Esophagus squamous epithelium (tissue), 5 donors: ENCODE measurements at places on chromosomes 3 and 15.
A peak's percentile ranks its signal among the peaks of the same experiment; 100 is the strongest.

DNA sequence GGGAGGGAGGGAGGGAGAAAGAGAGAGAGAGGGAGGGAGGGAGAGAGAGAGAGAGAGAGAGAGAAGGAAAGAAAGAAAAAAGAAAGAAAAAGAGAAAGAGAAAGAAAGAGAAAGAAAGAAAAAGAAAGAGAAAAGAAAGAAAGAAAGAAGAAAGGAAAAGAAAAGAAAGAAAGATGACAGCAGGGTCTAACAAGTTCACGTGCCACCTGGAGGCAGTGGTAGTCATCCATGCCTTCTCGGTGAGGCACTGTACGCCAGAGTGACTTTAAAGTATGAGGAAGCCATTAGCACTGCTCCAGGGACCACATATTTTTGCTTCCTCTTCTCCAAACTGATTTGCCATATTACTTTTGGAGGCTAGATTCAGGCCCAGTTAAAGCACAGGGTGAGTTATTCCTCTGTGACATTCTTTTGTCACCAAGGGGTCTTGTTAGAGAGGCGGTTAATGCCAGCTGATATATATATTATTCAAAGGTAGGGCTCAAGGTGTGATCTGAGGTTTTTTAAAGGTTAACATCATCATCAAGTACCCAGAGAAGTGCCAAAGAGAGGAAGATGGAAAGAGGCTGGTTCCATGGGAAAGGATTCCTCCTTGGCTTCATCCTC, at the start of gene HTR3D:
HTR3D (plus strand) TSS at position 556 of the 606 bp plus-strand sequence; CDS start at position 556, 0 bp downstream.
- DNase-seq, result no peak

- no peak for DNase-seq
Measured at GRCh38 chr3:49495023-49495422, 25.0 kb downstream of the DAG1 start.

GRCh38 chr3:53153980-53154379, 7.0 kb upstream of the PRKCD start:
- DNase-seq, result no peak

GRCh38 chr3:67737906-67738865, 83.8 kb upstream of the SUCLG2 start:
- DNase-seq, result no peak

GRCh38 chr3:124260206-124260915, 268.4 kb upstream of the ROPN1 start:
- DNase-seq, result no peak

DNA sequence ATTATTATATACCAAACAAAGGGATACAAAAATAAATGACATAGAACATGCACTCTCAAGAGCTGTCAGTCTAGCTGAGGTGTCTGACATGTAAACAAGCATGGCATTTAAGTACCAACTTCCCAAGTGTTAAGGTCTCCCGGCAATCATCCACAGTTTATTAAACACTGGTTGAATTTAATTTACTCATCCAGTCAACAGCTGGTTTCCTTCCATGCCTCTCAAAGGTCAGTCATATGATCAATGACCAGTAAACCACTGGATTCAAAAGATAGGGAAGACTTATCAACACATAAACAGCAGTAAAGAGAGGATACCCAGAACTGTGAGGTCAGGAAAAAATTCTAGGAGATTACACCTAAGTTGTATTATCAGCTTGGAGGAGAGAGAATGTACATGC, 80.4 kb downstream of the ADAM10 start:
- no peak for DNase-seq

GRCh38 chr3:107414325-107414964, 37.2 kb downstream of the CCDC54 start:
- DNase-seq, result no peak

DNA sequence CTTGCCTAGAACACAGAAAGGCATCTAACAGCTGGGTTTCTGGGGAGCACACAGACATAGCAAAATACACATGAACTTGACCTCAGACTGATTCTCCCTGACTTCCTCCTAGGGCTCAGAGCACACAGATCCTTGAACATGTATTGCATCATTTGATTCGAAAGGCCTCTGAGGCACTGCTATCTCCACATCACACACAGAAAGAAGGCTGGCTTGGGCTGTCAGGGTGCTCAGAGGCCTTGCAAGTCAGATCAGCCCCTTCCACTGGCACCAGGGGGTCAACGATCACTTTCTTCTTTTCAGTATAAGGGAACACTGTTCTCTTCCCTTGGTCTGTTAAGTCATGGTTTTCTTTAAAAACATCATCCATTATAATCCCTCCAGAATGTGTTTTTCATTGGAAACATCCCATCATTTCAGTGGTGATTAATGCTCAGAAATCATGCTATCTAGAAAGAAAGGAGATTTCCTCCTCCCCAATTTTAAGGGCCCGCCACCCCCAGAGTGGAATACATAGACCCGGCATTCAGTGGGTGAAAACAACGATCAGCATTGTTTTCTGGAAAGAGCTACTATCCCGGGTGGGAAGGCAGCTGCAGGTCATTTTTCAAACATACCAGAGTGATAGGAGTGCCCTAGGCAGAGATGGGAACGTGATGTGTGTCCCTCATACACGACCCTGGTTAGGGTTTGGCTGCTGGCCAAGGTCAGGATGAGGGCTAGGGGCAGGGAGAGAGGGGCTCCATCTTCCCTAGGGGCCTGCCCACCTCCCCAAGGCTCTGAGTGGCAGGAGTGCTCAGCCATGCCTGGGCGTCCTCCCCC, 253.3 kb upstream of the LYSMD4 start:
- DNase-seq, result no peak

GRCh38 chr15:78564743-78565096, 600 bp upstream of the CHRNA5 start:
- no peak for DNase-seq

- DNase-seq, result no peak
Measured at GRCh38 chr15:101501703-101502373, 12.3 kb upstream of the PCSK6 start.

GRCh38 chr3:162602619-162603018, 1106.0 kb downstream of the OTOL1 start:
- DNase-seq, result no peak

- DNase-seq, result no peak
Measured at GRCh38 chr3:67489816-67490215, 164.6 kb downstream of the SUCLG2 start.

DNA sequence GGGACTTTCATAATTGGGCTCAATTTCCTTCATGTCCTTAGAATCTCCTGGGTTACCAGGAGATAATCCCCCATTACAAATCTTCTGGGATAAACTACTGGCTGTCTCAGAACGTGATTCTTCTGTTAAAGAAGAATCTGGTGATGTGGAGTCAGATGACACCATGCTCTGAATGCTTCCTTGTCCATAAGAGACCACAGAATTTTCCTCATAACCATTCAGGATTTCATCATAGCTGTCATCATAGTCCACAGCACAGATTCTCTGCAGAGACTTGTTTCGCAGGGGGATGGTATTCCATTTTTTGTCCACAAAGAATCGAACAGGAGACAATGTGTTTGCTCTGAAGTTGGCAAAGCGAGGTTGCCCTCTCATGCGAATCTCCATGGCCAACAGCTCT, 109.8 kb upstream of the TSPAN3 start:
- no peak for DNase-seq

- DNase-seq, result no peak
Measured at GRCh38 chr3:24678021-24678420, 183.4 kb upstream of the THRB start.

GRCh38 chr3:197555281-197556261, at the start of gene BDH1:
Gene BDH1 (minus strand): TSS chr3:197555968. CDS start chr3:197546443, 9,525 bp downstream.
- DNase-seq, result no peak

- DNase-seq, result peak; percentile 54
Measured at GRCh38 chr3:15269091-15269989, 63.0 kb downstream of the SH3BP5 start.

DNA sequence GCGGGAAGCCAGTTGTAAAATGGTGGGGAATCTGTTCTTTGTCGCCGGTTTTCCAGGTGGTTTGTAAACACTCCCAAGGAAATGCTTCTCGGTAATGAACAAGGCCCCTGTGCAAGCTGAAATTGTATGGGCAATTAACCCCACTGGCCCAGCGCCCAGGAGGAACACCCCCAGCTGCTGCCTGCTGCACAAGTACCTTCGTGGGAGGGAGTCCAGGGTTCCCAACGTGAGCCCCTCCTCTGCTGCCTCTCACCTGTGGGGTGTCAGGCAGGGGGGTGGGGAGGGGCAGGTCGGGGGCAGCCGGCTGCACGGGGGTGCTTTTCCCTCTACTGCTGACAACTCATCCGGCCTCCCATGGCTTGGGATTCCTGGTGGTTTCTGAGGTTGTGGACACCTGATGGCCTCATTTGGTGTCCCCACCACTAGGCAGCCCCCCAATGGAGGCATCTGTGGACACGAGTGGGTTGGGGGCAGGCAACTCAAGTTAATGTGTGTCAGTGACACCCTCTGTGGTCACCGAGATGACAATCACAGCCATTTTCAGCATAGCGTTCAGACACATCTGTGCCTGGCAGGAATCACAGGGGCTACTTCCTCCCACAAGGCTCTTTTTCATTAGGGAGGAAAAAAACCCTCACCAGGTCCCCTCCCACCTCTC, 35.6 kb upstream of the PRR23E start:
- DNase-seq, result no peak

GRCh38 chr3:152261329-152261728, 7.4 kb upstream of the MBNL1 start:
- no peak for DNase-seq

- no peak for DNase-seq
Measured at GRCh38 chr15:43243020-43243645, 22.3 kb upstream of the EPB42 start.
